CD4-positive, alpha-beta T cell treated with Interleukin-1 beta for 1 hour (primary cell): ENCODE measurements at places on chromosomes 2 and 18.

DNA sequence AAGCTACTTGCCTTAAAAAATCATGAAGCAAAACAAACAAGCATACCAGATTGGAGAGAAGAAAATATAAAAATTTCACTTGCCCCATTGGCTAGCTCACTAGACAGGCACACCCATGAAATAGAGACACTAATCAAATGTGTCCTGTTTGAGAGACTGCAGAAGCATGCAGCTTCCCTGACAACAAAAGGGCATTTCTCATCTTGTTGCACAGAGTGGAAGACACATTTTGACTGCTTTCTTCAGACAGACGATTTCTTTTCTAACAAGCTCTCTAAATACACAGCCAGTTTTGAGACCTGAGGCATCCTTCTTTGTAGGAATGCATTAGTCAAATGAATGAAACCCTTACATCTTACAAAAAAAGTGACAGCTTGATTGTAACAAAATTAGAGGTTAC is 1558.6 kb upstream of the NXPH2 start:
- DNase-seq: no peak

DNA sequence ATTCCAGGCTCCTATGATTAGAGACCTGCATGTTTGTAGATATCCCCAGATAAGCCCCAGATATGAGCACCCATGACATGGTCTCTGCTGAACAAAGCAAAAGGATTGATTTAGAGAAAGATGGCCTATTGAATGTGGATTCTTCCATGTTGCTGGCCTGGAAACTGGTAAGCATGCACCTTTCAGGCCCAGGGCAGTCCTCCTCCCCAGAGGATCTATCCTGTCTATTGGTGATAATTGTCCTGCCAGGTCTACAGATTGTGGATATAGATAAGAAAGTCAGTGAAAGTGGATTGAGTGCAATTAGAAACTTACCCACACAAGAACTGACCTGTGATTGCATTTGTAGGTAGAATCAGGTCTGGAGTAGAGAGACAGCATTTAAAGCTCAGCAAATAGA is 256.9 kb upstream of the SIX3 start:
- DNase-seq: no peak

DNA sequence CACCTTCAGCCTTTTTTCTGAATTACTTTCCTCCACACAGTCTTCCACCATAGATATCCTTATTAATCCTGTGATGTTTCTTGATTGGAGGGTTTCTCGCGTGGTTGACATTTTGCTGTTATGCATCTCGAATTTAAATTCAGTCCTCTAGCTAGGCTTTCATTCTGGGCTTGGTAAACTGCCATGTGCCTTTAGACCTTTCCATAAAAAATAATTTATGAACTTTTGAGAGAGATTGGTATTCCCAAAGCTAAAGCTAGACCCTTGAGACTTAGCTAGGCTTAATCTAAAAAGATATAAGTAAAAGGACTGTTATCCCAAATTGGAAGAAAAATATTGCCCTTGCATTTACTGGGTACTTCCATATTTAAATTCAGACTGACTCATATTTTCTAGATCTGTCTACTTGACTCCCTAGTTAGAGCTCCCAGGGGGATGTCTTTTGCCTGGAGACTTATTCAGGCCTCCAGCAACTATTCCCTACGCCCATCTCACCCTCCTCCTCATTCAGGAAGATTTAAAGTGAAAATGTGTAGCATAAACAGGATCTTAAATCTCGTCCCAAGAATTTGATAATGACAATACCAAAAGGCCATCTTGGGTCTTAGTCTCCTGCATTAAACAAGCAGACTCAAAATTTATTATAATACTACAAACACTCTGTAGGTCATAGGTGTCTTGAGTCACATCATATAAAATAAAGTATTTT is 60.3 kb downstream of the KIAA2012 start:
- no peak for DNase-seq

DNA sequence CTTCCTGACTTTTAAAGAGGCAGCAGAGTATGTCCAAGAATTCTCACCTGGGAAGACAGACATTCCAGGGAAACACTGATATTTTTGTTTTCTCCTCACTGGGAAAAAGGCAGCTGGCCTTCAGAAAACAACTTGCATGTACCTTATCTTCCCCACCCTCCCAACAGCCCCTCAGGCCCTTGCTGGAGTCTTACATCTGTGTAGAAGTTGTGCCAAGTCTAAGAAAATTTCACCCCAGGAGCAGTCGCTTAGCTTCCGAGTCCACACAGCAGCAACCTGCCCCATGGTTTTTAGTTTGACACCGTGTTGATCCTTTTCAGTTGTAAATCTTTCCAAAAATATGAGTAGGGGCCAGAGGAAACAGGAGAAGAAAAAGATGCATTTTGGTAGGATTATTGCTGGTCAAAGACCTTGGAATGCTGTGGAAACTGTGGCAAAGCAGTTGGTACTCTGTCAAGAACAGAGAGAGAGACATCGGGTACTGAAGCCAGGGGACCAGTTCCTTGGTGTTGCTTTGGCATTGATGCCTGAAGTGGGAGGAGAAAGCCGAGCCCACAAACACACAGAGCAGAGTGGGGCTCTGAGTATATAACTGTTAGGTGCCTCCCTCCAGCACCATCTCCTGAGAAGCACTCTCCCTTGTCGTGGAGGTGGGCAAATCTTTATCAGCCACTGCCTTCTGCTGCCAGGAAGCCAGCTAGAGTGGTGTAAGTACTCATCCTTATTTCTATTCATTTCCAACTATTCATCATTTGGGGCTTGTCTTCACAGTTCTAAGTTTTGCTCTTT is at the start of gene SLC14A1:
SLC14A1 (plus strand) TSS at position 615 of the 789 bp plus-strand sequence. CDS start 6,140 bp downstream, outside the sequence.
- no peak for DNase-seq

DNA sequence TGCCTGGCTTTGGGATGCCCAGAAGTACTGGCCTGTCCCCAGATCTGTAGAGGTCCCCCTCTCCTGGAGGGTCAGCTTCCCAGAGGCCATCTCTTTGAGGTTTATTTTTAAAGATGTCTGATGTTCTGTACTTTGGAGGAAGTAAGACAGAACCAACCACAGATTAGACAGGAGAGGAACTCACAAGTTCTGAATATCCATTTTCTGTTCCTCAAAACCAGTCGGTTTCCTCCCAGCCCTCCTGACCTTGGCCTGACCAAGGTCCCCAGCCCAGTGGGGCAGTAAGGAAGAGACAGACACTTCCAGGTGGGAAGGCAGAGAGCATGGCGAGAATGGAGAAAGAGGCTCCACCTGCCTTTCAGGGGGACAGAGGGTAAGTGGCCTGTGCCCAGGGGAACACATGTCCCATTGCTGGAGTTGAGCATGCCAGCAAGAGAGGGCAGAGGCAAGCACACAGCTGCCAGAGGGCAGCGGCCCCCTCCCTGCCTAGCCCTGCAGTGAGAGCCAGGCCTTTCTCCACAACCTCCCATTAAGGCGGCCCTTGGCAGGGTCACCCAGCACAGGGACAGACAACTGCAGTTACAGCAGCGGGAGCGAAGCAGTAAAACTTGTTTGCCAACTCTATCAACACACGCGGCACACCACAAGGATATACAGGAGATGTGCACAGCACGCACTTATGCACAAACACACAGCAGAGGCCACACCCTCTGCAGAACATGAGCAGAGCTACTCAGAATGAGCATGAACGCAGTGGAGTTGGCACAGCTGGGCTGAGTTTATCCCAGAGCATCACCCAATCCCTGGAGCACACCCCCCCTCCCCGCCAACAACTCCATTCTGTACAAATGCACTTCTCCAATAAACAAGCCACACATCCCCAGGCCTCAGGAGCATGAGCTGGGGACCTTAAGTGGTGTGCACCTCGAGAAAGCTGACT is 18.5 kb upstream of the SEMA4C start:
- DNase-seq: no peak

GRCh38 chr2:207663870-207664545 is 38.8 kb upstream of the METTL21A start:
- DNase-seq: no peak

DNA sequence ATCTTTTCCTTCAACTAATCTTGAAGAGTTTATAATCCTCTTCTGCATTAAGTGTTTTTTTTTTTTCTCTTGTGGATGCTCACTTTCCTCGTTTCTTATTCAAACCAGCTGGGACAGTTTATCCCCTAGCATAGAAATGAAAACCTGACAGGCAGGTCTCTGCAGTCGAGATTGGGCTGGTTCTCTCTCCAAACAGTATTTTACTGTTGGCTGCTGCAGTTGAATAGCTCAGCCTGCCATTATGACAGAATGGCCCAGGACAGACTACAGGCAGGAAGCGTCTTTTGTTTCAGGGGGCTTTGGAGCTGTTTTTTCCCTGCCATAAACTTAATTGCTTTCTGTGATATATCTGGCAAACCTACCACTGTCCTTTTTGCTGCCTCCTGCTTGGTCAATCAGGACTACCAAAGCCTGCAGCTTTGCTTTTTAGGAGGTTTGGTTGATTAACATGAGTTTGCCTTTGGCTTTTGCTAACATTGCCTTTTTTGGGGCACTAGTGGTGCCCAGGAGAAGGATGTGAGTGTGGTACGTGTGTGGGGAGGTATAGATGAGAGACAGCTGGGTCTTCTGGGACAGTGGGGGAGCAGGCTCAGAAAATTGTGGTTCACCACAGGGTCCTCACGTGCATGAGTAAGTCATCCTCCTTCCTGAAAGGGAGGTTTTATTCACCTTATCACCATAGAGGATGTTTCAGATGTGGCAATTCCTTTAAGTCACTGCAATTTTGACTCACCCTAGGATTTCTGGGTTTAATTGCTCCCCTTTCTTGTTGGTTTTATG is 128.7 kb downstream of the LYPD6B start:
- DNase-seq: peak; percentile 7

GRCh38 chr2:18482666-18483065 is 77.8 kb downstream of the RDH14 start:
- no peak for DNase-seq

DNA sequence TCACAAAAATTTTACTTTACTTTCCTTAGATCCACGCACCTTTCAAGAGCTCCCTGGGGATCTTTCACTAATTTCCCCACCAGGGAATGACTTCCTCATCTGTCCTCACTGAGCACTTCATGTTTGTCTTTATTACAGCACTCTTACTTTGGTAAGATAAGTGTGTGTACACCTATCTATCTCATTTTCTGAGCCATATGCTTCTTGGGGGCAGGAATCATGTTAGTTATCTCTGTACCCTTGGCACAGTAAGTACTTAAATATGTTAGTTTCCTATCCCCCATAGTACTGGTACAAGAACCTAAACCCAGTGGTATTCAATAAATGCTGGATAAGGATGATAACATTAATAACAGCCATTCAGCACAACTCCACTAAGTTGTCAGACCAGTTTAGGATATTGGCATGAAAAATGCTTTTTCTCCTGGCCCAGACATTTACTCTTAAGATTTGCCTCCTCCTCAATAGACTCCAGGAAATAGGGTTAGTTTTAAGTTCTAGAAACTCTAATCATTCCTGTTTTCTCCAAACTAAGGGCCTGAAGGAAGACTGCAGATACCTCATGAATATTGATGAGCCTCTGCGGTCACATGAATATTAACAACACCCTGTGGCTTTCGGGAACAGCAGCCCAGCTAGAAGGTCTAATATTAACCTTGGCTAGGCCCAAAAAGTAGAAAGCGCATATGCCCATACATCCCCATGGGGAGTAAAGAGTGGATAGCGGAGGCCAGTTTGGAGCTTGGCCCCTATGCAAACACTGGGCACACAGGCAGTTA is 38.2 kb downstream of the NHEJ1 start:
- DNase-seq: no peak

GRCh38 chr18:36149514-36150289 is 20.0 kb downstream of the ELP2 start:
- DNase-seq: no peak

GRCh38 chr2:53635694-53636093 is 131.9 kb upstream of the CHAC2 start:
- DNase-seq: no peak

DNA sequence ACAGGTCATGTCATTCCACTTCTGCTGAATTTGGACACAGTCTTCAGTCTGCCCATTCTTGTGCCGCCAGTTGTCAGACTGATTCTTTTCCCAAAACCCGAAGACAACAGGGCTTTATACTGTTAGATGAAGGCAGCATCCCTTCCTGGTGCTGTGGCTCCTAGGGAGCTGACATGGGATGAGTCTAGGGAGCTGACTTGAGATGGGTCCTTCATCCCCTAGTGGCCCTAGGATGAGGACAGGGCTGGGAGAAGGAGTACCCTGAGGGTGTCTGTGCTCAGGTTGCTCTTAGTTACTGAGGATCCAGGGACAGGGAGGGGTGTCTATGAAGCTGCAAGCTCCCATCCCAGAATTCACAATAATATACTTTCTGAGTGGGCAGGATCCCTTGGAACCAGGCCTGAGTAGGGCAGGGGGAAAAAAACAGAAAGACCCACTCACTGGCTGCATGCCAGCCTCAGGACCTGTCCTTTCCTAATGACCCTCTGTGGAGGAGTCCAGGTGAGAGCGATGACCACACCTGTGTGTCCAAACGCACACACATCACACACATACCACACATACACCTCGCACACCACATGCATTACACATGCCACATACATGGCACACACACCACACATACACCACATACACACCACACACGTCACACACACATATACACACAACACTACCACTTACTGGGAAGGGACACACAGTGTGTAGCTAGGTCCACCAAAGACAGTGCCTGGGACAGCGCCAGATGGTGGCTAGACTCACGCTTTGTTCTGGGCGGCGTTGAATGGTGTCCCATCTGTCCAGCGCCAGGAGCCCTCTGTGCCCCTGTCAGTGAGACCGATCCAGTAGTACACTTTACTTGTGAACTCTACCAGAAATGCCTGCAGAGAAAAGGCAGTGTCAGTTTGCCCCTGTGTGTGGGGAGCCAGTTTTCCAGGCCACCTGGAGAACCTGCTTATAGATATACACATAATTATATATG is 11.1 kb downstream of the CLEC4F start:
- no peak for DNase-seq

DNA sequence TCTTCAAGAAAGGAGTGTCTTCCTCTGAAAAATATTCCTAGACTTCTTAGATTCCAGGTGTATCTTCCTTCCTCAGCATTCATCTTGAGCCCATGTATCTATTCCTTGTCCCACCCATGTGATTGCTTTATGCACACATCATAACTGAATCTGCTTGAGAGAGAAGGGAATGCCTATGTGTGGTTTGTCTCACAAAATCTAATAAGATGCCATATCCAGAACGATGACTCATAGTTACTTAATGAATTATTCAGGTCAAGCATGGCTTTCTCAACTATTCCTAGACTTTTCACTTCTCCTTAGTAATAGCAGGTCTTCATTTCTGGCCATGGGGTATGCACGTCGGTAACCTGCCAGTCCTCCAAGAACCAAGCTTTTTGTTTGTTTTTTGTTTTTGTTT is 121.8 kb downstream of the SETBP1 start:
- DNase-seq: no peak
